8988T (cell line): ENCODE measurements at places on chromosomes 1 and 21.
A peak's percentile ranks its signal among the peaks of the same experiment; 100 is the strongest.

DNA sequence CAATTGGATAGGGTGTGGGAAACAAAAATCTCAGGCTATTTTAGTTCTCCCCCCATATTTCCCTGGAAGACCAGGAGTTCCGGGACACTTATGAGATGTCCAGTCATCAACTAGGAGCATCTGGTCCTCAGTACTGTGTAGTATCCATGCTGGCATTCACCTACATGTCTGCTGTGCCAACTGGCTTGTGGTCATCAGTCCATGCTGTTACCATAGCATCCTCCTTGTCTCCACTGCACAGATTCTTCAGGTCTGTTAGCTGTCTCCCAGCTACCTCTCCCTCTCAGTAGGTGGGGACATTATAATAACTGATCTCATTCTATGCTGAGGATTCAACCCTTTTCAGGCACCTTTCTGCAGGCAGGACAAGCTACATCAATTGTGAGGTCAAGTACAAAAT is 302.9 kb downstream of the BARHL2 start:
- DNase-seq, result no peak

- DNase-seq, result peak; percentile 21
These were observed 7.8 kb upstream of the SRRM1 start for GRCh38 chr1:24635195-24635843.

DNA sequence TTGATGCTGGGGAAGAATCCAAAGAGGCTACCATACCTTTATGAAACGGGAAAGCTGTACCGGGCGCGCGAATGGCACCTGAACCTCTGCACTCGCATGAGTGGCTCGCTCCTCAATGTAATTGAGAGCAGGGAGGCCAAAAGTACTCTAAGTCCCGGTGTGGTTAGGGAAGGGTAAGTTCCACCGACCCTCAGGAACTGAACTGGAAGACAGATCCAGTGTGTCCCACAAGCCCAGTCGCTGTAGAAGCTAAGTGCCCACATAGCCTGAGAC is 1.0 kb downstream of the GATAD2B start:
- no peak for DNase-seq

DNA sequence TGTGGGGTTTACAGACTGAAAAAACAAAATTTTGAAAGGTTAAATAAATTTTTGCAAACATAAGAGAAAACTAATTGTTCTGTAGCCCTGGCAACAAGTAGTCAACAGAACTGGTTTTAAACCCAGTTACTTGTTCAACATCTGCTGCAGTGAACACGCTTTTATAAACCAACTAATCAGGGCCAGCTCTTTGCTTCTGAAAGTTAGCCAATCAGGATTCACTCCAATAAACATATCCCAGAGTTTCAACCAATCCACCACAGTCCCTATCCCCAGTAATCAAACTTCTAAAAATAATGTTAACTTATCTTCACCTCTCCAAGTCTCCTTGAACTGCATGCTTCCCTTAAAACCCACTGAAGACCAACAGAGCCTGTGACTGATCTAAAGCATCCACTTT is 306.6 kb downstream of the CTH start:
- no peak for DNase-seq

GRCh38 chr1:1282998-1283397 is 2.8 kb downstream of the SCNN1D start:
- DNase-seq, result no peak

DNA sequence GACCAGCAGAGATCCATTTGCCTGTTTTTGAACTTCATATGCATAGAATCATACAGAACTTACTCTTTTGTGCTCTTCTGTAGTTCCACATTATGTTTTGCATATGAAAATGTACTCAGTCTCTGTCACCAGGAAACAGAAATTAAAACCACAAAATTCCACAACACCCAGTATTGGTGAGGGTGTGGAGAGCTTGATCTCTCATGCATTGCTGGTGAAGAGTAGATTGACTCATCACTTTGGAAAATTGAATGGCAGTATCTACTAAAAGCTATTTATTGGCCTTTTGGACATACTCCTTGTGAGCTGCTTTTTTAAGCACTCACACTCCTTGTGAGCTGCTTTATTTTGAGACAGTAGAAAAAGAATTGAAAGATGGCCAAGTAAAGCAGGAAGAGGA is 43.3 kb downstream of the VTCN1 start:
- no peak for DNase-seq

GRCh38 chr1:112672842-112673241 is 1.6 kb upstream of the MOV10 start:
- no peak for DNase-seq

DNA sequence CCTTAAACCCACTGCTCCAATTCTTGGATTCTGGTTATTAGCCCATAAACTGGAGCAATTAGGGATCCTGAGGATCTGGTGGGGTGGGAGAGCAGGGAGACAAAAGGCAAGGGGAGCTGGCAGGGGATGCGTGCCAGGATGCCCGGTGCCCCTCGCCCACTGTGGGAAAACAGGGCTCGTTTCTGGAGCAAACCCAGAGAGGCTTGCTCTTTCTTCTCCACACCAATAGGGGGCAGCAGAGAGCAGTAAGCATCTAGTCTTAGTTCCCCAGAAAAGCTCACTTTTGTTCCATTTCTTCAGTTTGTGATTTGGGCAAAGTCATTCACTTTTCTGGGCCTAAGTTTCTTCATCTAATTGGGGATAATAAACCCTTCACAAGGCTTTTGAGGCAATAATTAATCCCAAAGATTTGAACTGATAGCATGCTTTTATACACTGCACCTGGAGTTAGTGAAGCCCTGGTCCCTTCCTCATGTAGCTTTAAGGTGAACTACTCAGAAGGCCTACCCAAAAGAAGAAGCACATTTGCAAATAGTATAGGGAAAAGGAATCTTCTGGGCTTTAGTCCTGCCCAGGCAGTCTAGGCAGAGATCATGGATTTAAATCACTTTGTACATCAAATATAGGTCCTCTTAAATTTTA is 160.6 kb upstream of the USP24 start:
- no peak for DNase-seq

GRCh38 chr1:84705513-84705912 is 15.3 kb upstream of the SSX2IP start:
- no peak for DNase-seq

GRCh38 chr1:219433001-219433400 is 179.9 kb downstream of the ZC3H11B start:
- DNase-seq, result no peak

DNA sequence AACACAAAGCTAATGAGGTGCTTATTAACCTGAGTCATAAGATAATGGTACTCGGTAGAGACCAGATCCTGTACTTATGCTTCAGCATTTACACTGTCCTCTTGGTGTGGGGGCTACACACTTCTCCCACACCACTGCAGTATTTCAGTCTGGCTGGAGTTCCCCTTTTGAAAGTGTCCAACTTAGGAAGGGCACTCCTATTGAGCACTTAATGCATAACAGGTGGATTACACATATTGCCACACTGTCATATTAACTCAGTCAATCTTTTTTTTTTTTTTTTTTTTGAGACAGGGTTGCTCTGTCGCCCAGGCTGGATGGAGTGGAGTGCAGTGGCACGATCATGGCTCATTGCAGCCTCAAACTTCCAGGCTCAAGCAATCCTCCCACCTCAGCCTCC is 1.5 kb downstream of the GPATCH4 start:
- no peak for DNase-seq

- DNase-seq, result no peak
These were observed 104.0 kb upstream of the HP1BP3 start for GRCh38 chr1:20891091-20891490.

DNA sequence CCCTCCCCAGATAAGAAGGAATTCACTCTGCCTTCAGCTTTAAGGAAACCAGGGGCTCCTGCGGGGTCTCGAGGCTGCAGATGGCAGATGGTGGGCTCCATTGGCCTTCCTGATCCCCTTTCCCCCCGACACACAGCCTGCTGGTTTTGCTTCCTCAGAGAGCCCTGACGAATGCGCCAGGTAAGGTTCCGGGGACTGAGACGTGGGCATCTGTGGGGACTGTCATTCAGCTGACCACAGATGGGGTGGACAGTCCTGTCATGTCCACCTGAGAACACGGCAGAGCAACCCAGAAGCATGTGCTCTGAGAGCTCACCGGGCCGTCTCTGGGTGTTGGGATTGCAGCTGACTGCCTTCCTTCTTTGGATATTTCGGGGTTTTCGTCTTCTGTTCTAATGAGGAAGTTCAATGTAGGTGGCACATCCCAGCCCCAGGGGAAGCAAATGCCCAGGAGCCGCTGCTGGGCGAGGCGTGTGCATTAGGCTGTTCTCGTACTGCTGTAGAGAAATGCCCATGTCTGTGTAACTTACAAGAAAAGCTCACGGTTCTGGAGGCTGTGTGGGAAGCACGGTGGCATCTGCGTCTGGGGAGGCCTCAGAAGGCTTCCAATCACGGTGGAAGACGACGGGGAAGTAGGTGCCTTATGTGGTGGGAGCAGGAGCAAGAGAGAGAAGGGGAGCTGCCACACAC is 22.6 kb upstream of the TTC34 start:
- no peak for DNase-seq

DNA sequence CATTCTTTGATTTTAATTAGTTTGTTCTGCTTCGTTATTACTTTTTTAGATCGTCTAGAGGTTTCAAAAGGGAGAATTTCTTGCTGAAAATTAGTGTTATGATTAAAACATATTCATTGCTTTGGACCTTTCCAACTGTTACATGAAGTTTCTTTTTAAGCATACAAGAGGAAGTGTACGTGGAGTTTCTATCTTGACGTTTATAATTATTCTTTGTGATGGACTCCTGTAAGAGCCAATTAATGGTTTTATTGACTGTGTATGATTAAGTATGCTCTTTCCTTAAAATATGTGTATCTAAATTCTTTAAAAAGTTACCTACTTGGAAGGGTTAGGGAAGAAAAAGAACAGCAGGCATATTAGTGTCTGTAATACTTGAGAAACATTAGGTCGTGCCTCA is 37.8 kb downstream of the SPEN start:
- DNase-seq, result no peak

- no peak for DNase-seq
These were observed 3.8 kb downstream of the PHGDH start for GRCh38 chr1:119715542-119715941.

DNA sequence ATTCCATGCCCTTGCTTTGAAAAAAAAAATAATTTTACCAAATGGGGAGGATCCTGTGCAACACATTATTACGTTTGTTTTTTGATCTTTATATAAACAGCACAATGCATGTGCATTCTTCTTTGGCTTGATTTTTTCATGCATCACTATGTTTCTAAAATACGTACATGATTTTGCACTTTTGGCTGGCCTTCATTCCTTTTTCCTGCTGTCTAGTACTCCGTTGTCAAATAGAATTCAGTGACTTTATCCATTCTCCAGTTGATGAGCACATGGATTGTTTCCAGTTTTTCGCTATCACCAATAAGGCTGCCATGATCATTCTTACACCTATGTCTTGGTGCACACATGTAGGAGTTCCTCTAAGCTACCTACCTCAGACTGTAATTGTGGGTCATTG is 63.0 kb upstream of the ID3 start:
- no peak for DNase-seq
